ENCODE measurements at places on chromosomes 3 and 15. TPM values are rescaled to one million over a fixed set of nuclear protein-coding genes. Genes with fewer than 3 reads are reported as not detected.
A peak's percentile ranks its signal among the peaks of the same experiment; 100 is the strongest.

DNA sequence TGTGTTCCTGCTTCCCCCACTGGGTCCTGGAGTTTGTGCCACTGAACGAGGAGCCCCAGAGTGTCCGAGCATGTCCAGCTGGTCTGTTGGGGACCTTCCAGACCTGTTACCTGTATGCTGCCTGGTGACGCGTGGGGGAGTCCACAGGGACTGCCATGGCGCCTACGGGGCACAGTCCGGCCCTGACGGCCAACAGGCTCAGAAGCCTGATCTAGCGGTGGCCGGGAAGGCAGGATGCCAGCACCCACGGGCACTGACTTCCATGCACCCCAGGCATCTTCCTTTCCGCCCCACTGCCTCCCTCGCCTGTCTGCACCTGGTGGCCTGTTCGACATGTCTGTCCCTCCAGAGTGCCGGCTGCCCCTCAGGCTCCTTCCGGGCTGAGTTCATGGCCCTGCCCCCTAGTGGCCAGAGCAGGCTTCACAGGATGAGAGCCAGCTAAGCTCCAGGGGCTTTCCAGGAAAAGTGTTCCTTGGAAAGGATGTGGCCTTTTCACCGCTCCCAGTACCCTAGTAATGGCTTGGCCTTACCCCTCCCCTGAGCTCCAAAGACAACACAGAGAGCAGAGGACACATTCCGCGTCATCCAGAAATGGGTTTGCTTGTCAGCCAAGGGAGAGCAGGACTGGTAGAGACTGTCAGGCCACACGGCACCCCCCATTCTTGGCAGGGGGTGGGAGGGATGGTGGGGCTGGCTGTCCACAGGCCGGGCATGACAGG is 35.7 kb downstream of the NGRN start:
- DNase-seq = peak; percentile 58

CD80 gene
- total RNA-seq = not detected

DNA sequence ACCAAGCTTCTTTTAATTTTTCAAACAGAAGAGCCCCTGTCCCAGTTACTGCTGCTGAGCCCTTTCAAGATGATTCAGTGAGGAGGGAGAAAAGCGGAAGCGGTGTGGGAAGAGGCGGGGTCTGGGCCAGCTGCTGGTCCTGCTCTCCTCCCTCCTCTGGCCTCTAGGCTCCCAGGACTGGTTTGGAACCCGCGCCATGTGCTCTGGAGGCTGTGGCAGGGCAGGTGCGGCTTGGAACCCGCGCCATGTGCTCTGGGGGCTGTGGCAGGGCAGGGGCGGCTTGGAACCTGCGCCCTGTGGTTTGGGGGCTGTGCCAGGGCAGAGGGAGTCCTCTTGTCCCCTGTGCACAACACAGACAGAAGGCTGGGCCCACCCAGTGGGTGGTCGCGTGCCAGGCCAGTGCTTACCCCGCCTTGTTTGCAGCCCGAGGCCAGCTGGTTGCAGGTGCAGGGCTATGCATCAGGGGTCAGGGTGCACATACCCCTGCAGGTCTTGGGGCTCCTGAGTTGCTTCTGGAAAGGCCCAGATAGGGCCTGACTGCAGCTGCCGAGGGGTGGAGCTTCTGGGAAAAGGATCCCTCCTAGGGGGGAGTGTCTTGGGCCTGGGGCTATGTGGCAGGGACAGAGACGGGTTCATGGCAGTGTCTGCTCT is 12.2 kb downstream of the ALG1L2 start:
- DNase-seq = no peak

PSMA4 gene
- total RNA-seq = 404 TPM

- no peak for DNase-seq
Observed at GRCh38 chr15:96747291-96747690, 416.8 kb downstream of the NR2F2 start.

HRH1 gene
- total RNA-seq = not detected

DNA sequence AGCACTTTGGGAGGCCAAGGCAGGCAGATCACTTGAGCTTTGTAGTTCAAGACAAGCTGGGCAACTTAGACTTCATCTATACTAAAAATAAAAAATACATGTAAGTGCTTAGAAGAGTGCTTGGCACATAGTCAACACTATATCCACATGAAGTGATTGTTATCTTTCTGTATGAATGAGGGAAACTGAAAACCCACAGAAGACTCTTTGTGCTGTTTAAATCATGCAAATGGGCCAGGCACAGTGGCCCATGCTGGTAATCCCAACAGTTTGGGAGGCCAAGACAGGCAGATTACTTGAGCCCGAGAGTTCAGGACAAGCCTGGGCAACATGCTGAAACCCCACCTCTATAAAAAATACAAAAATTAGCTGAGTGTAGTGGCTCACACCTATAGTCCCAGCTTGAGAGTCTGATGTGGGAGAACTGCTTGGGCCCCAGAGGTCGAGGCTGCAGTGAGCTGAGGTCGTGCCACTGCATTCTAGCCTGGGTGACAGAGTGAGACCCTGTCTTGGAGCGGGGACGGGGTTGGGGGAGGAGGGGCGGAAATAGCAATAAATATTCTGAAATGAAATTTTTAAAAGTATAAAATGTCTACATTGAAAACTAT is 129.7 kb downstream of the NR2E3 start:
- no peak for DNase-seq

FBXW12 gene
- total RNA-seq = not detected

CYP8B1 gene
- total RNA-seq = 0.90 TPM

DNA sequence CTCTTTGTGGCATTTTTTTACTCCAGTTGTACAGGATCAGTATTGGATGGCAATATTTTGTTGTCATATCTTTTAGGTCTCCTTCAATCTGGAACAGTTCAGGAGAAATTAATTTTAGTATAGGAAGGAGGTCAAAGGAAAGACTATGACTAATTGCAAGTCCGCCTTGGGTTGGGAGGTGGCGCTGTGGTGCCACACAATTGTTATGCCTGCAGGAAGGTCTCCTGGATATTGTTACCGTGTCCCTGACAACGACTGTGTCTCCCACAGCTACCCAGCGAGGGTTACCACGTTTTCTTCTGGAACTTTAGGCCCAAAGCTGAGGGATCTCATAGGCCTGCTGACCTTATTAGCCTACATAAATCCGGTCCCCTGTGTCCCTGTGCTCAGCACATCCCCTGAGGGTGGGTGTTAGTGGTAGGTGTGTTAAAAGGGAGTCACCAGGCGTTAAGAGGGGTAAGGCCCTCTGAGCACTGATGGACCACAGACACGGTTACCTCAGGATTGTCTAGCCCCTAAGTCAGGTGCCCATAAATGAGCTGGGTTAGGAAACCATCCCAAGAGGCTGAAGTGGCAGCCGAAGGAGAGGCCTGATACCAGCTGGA is 31.5 kb downstream of the KCNAB1 start:
- peak; percentile 35 for DNase-seq

- DNase-seq = no peak
Observed at GRCh38 chr3:124395584-124396338, 334.5 kb upstream of the UMPS start.

DNA sequence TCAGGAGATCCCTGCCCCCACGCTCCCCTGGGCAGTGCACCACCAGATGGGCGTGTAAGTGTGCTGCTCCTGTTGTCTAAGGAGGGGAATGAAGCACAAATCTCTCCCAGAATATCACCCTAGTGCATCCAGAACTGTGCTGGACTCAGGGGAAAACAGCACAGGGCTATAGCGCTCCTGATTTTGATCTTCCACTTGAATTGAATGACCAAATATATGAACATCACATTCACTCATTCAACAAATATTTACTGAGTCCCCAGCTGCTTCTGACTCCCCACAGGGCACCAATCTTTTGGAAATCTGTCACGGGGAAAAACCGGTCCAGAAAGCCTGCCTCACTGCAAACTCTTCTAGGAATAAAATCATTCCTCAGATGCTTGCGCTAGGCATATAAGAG is 2.4 kb downstream of the CPLX3 start:
- DNase-seq = no peak

Measured in HepG2 (cell line).